ENCODE measurements at places on chromosomes 4 and X. TPM values are rescaled to one million over a fixed set of nuclear protein-coding genes. Genes with fewer than 3 reads are reported as not detected.

PITX2 gene
- 20.3 TPM for total RNA-seq

FAM241A gene
- total RNA-seq = 0.47 TPM

TMEM129 gene
- total RNA-seq = 106 TPM

XIAP gene
- total RNA-seq = 46.2 TPM

GALNT7 gene
- total RNA-seq = 90.2 TPM

ASB11 gene
- not detected for total RNA-seq

MAB21L2 gene
- 55.3 TPM for total RNA-seq

PDGFC gene
- total RNA-seq = 16.1 TPM

Measured in Peyer's patch (tissue), 4 donors.